Pulmonary artery endothelial cell (primary cell): ENCODE measurements at places on chromosomes 13 and 19.

DNA sequence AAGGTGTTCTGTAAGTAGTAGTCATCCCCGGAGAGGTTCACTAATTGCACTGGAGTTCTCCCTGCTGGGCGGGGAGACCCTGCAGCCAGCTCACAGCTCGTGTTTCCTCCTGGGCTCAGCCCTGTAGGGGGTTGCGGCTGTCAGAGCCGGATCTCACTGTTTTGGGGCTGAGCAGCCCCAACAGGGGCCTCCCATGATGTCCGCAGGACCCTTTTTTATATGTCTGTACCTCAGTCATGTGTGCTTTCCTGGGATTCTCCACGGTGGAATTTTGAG, 130.2 kb upstream of the MCF2L start:
- DNase-seq, result no peak

DNA sequence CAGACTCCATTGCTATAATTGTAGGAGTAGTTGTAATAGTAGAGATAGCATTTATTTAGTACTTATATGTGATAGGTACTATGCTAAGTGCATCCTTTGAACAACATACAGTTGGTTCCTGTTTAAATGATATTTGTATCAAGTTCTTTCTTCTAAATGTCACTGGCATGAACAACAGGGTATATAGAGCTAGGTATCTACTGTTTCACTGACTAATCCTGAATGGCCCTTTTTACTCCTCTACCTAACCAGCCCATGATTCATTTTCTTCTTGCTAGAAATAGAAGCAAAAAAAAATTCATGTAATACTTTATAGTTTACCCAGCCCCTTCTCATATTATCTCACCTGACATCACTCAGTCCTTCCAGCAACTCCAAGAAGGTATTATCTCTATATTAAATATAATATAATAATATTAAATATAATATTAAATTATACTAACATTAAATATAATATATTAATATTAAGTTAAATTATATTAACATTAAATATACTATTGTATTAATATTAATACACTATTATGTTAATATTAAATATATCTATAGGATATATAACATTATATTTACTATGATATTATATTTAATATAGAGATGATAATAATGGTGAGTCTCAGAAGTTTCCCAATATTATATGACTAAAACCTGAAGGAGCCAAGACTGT, 74.2 kb downstream of the FRY start:
- no peak for DNase-seq

- DNase-seq, result no peak
Measured at GRCh38 chr19:1929021-1929742, 11.8 kb upstream of the CSNK1G2 start.

DNA sequence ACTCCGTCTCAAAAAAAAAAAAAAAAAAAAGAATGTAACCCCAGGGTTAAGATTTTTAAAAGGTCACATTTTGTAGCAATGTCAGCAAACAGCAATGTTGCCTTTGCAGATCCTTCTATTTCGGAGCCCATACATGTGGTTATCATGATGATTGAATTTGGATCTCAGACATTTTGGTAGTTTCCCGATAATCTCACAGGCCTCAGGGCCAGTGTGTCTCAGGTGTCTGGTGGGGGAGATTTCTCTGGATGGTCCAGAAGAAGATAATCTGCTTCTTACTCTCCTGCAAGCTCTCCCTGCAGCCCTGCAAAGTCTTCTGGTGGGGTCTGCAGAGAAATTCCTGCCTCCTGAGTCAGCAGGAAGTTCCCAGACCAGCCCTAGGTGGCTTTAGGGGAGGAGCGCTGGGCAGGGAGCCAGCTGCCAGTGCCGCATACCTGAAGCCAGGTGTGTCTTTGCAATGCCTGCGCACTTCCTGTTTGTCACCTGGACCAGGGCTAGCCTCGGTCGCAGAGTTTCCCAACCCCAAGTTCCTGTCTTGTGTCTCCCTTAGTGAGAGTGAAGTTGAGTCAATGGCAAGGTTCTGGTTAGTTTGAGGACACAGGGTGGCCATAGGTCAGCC, 1.4 kb downstream of the SH2D3A start:
- no peak for DNase-seq

GRCh38 chr13:52447815-52448552, 2.5 kb downstream of the VPS36 start:
- DNase-seq, result no peak

GRCh38 chr19:39200803-39201115, 3.3 kb downstream of the SYCN start:
- DNase-seq, result no peak

- DNase-seq, result no peak
Measured at GRCh38 chr19:55312621-55313512, 12.3 kb downstream of the TMEM150B start.

DNA sequence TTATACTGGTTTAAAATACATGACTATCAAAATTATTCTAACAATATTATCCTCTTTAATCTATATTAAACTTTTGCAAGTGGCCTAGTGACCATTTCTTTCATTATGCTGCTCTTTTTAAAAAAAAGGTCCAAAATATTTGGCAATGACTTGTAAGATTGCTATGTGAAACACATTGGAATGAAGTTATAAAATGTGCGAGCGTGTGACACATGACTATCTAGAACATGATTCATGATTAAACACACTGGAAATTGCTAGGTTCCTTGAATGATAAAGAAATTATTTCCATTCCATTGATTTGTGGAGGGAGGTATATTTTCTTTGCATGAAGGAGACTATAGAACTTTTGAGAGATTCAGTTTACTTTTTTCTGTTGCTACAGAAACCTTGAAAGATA, 739.1 kb downstream of the DIAPH3 start:
- no peak for DNase-seq

- no peak for DNase-seq
Measured at GRCh38 chr13:104553896-104554295, 1487.7 kb upstream of the SLC10A2 start.

GRCh38 chr13:48624858-48625257, 28.9 kb upstream of the CYSLTR2 start:
- DNase-seq, result no peak

- DNase-seq, result no peak
Measured at GRCh38 chr13:49530457-49530856, 34.7 kb downstream of the PHF11 start.
